Activated naive CD4-positive, alpha-beta T cell treated with anti-CD3 and anti-CD28 coated beads, Interleukin-2, amount 10 ng/mL, durations not matched to agents 7 days and 5 days (primary cell): ENCODE measurements at places on chromosomes 7 and 10.

DNA sequence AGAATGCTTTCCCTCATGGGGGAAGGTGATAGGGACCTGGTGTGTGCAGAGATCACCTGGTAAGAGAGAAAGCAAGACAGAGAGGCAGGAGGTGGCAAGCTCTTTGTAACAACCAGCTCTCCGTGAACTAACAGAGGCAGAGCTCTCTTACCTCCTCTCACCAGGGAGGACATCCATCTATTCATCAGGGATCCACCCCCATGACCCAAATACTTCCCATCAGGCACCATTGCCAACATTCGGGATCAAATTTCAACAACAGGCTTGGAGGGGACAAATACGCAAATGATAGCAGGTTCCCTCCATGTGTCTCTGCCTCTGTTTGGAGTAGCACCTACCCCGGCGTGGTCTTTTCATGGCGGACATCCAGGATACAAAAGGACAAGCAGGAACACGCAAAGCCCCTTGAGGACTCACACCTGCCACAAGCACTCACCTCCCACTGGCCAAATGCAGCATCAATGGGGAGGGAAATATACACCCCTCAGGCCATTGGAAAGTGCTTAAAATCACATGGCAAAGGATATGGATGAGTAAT, 431.2 kb upstream of the AUTS2 start:
- DNase-seq = no peak

DNA sequence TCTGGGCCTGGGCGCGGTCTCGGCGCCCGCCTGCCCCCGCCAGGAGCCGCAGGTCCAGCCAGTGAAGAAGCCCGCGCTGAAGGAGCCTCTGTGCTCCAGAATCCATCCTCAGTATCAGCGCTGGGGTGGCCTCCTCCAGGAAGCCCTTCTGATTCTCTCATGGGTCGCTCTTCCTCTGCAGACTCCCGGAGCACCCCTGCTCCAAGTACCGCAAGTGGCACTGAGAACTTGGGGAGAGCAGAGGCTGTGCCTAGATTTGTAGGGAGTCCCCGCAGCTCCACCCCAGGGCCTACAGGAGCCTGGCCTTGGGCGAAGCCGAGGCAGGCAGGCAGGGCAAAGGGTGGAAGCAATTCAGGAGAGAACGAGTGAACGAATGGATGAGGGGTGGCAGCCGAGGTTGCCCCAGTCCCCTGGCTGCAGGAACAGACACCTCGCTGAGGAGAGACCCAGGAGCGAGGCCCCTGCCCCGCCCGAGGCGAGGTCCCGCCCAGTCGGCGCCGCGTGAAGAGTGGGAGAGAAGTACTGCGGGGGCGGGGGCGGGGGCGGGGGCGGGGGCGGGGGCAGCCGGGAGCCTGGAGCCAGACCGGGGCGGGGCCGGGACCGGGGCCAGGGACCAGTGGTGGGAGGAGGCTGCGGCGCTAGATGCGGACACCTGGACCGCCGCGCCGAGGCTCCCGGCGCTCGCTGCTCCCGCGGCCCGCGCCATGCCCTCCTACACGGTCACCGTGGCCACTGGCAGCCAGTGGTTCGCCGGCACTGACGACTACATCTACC, at the start of gene ALOX5:
Gene ALOX5 (plus strand): TSS at position 641 of the 774 bp plus-strand sequence. CDS start 64 bp downstream, at position 705.
- peak; percentile 68 for DNase-seq

DNA sequence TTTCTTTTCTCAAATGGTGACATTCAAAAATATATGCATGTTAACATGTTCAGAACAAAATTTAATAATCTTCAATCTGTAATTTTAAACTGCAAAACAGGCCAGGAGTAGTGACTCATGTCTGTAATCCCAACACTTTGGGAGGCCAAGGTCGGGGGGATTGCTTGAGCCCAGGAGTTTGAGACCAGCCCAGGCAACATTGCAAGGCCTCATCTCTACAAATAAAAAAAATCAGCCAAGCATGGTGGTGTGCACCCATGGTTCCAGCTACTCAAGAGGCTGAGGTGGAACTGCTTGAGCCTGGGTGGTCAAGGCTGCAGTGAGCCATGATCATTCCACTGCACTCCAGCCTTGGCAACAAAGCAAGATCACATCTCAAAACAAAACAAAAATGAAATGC, 394.3 kb downstream of the PARD3 start:
- DNase-seq = no peak

- no peak for DNase-seq
These were observed 613.8 kb downstream of the PHTF2 start for GRCh38 chr7:78412216-78412858.
